ENCODE measurements at places on chromosomes 3 and 15.

DNA sequence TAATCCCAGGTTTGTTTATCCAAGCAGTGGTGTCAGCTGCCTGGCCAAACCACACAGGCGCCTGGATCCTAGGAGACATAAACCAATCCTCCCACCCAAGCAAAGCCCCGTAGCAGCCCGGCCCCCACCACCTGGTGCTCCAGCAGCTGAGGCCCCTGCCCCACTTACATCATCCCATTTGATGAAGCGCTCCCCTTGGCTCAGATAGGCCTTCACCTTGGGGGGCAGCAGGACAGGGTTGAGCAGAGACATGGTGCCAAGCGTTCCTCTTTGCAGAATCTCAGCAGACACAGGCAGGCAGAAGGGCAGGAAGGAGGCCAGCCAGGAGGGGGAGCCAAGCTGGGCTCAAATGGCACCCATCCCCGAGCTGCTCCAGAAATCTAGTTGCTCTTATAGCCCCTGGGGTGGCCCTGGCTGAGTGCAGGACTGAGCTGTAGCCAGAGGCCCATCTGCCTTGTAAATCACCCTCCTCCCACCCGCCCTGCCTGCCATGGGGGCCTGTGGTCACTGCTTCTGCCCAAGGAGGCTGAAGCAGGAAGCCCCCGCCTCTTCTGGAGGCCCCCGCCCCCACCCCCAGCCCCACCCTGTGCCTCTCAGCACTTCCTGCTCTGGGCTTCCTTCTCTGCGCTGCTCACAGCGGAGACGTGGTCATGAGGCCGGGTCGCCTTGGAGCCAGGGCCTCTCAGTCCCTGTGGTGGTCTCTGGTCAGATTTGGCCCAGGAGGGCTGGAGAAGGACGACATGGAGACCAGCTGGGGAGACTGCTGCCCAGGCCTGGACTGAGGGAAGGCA, at the start of gene PLCB2:
PLCB2 (minus strand) TSS at position 515 of the 791 bp plus-strand sequence; CDS start at position 252, 263 bp downstream.
- DNase-seq = no peak

DNA sequence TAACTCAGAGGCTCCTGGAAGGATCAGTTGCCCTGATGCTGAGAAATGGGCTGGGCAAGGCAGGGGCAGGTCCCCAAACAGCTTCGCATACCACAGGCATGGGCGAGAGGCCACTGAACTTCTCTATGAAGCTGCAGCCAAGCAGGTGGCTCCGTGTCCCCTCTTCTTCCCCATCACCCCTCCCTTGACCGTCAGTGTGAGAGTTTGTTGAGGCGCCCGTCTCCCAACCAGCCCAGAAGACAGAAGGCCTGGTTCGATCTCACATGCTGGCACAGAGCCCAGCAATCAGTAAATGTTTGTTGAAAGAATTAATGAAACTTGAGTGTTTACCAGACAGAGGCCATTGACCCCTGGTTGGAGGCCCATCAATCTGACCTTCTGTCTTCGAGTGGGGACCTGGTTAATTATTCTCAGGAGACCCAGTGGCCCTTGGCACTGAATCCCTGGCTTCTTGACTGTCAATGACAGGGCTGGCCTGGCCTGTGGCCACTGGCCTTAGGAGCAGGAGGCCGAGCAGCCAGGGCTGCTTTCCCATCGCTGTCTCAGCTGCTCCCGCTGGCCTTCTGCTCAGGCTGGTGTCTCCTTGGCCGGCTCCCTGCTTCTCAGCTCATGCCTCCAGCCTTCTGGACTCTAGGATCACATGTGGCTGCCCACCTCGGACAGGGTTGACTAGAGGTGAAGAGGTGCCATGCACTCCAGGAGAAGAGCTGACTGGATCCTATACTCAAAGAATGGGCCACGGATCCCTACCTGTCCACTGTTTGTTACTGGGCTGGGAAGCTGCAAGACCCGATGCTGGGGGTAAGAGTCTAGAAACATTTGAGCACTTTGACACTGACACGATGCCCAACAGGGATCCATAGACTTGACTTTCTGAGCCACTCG, 113.4 kb downstream of the ASB7 start:
- no peak for DNase-seq

DNA sequence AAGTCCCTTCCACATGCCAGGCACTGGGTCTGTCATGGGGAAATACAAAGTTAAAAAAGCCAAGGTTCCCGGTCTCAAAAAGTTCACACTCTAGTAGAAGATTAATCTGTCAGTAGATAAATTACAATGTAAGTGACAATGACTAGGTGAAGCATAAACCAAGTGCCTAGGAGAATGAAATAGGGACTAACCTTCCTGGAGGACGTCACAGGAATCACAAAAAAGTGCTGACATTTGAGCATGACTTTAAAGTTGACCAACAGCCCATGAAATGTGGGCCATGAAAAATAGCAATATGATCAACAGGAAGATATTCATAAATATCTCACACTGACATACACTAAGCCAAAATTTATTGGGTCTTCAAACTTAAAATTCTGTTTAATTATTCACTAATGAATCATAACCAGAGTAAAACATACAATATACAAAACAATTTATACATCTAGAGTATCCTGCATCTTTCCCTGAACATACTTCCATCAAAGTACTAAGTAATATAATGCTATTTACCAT, 20.0 kb downstream of the COPS2 start:
- no peak for DNase-seq

GRCh38 chr3:46019707-46020106, 7.6 kb downstream of the XCR1 start:
- DNase-seq = no peak

DNA sequence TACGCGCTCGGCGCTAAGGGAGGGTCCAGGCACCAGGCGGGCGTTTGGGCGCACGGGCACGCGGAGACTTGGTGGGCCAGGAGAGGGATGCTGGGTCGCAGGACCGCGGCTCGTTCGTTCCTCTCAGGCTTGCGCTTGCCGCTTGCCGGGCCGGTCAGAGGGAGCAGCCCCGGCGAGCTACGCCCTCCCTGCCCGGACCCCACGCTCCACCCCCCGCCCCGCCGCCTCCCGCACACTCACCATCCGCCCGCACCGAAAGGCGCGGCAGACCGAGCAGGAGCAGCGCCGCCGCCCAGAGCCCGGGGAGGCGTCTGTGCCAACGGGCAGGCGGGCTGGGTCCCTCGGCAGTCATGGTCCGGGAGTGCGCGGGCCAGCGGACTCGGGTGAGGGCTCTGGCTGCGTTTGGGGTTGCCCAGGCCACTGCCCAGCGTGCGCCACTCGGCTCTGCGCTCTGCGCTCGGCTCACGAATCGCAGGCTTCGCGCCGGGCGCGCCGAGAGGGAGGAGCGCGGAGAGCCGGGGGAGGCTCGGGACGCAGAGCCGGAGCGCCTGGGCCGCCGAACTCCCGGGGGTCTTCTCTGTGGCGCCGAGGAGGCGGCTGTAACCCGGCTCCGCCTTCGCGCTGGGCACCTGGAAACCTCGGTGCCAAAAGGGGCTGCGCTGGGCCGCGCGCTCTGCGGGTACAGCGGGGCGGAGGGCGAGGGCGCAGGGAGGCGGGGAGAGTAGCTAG, at the start of gene SUSD5:
SUSD5 (minus strand) TSS at position 365 of the 729 bp plus-strand sequence; CDS start at position 352, 13 bp downstream.
- DNase-seq = no peak

DNA sequence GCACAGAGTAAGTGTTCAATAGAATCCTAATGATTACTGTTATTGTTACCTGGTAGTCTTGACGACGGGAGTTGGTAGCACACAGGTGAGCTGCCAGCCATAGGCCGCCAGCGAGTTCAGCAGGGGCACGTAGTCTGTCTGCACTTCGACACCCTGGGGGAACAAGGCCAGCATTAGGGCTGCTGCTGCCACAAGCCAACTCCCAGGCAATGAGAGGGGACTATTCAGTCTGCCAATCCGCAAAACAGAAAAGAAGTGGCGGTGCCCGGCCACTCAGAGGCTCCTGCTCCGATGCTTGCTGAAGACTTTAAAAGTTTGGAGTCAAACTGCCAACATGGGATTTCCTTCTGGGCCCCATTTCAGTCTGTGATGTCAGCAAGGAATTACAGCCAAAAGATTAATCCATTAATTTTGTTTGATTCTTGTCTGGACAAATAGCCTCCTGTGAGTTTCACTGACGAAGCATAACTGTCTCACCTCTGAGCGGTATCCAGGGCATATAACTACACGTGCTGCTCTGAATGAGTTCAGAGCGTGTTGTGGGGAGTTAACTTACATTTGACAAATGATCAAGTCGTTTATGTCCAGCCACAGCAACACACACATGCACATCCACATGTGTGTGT, 61.8 kb downstream of the OXNAD1 start:
- DNase-seq = no peak

DNA sequence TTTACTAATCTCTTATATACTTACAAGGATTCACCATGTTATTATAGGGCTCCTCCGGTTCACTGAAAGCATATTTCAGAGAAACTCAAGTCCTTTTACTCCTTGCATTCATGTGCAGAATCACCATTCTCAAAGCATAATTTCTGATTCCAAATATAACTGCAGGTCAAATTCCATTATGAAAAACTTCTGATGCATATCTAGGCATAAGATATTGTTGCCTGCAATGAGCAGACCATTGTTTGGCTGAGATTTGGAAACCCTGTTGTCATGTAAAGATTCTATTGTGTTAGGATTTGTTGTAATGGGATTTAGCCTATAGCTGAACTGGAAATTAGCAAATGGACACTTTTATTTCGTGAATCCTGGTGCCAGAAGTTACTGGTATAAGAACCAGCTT, 69.5 kb upstream of the PRICKLE2 start:
- no peak for DNase-seq

DNA sequence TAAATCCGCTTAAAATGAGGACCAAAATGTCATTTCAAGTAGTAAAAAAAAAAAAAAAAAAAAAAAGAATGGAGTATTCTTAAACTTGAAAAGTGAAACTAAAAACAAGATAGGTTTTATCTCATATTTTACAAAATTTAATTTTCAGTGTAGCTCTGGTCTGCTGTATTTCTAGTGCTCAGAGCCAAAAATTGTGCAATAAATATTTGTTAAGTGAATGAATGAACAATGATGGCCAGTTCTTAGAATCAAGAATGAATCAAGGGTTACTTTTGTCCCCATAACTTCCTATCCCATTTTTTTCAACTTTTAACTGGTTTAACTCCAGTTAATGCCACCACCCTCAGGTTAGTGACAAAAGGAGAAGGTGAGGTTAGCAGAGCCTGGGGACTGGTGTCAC, 214.4 kb downstream of the ABHD5 start:
- no peak for DNase-seq

- no peak for DNase-seq
Measured at GRCh38 chr3:66299891-66300290, 79.1 kb downstream of the SLC25A26 start.

- peak; percentile 37 for DNase-seq
Measured at GRCh38 chr3:46812237-46812791, 50.9 kb downstream of the MYL3 start.

DNA sequence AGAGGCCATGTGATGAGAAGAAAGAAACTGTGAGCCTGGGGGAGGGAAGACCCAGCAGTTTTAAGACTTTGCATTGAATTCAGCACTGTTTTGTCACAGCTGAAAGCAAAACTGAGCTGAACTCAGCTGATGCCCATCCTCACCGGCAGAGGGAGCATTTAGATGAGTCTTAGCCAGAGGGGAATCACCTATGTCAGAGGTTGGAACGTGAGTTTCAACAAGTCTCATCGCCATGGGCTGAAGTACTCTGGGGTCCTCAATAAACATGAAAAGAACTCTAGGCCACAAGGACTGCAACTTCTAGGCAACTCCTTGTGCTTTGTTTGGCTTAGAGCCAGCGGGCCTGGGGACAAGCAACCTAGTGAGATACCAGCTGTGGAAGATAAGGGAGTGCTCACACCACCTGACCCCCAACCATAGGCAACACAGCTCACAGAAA, 324.5 kb downstream of the TBL1XR1 start:
- DNase-seq = peak; percentile 2

GRCh38 chr3:189587664-189588040, 43.5 kb upstream of the TP63 start:
- DNase-seq = no peak

Data from activated CD8-positive, alpha-beta memory T cell treated with anti-CD3 and anti-CD28 coated beads for 1 hour (primary cell).